ENCODE measurements at places on chromosomes 6 and 20.
A peak's percentile ranks its signal among the peaks of the same experiment; 100 is the strongest.

- DNase-seq = no peak
Observed at GRCh38 chr6:44608175-44608574, 220.7 kb downstream of the CDC5L start.

DNA sequence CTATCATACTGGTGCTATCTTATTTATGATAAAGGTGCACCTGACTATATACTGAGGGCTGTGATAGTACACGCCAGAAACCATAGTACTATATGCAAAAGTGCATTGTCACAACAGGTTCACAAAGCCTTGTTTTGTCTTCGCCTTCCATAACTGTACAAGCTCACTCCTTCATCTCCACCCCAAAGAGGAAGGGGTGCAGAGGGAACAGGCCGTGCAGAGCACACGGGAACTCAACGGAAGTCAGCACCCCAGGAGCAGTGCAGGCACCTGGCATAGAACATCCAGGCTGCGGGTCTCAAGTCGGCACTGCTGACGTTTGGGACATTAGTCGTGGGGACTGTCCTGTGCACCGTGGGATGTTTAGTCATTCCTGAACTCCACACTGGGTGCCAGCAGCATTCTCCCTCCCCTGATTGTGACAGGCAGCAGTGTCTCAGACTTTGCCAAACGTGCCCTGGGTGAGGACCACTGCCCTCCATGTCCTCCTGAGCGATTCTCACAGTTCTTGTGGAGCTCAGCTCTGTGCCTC lies 99.7 kb downstream of the PXDC1 start:
- DNase-seq = no peak

- no peak for DNase-seq
Observed at GRCh38 chr6:92767101-92767500, 652.3 kb downstream of the EPHA7 start.

- DNase-seq = no peak
Observed at GRCh38 chr6:1182722-1183521, 129.0 kb upstream of the FOXQ1 start.

DNA sequence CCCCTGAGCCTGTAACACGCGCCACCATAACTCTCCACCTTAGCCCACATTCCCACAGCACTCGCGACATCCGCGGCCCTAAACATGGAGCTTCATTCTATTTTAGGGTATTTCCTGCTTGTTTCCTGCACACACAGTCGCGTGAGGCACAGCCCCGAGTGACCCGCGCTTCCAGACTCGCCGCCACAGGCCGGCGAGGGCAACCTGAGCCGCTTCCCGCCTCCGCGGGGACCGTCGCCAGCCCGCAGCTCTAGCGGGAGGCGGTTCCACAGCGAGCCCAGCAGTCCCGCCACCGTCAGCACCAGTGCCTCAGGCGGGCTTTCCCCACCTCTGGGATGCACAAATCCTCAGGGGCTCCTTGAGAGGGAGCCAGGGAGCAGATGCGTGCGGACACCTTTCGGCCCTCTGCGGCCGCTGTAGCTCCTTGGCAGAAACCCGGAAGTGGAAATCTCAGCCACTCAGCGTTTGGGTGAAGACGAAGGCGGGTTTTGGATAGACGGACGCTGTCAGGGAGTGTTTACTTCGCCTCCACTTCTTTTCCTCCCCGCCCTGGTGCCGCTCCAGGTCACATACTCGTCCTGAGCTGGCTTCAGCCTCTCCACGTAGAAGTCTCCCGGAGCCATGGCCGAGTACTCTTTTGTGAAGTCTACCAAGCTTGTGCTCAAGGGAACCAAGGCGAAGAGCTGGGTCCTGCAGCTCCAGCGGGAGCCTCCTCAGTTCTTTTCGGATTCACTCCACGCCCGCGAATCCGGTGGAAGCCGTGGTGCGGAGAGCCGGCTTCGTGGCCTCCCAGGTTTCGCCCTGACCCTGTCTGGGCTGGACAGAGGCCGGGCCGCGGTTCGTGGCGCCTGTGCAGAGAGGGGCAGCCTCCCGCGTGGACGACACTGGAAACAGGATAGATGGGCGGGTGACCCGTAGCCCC lies 2177.4 kb upstream of the DEFB115 start:
- DNase-seq = no peak

GRCh38 chr20:10680571-10680970 lies 6.8 kb upstream of the JAG1 start:
- no peak for DNase-seq

DNA sequence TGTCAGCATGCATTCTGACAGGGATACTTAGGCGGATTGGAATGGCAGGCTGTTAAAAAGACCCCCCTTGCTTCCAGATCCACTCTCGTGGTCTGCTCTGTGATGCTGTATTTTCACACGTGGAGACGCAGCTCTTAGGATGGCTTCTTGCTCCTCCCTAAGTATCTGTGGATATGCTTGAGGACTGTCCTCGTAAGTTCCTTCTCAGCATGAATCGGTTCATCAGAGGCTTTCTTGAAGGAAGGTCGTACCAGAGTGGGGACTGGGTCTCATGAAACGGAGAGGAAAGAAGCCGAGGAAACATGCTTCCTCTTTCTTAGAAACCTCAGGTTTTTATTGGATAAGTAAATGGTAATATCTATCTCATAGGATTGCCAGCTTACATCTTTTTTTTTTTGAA lies 220.4 kb downstream of the FARS2 start:
- DNase-seq = no peak

- no peak for DNase-seq
Observed at GRCh38 chr6:26602262-26602661, 5.5 kb downstream of the ABT1 start.

DNA sequence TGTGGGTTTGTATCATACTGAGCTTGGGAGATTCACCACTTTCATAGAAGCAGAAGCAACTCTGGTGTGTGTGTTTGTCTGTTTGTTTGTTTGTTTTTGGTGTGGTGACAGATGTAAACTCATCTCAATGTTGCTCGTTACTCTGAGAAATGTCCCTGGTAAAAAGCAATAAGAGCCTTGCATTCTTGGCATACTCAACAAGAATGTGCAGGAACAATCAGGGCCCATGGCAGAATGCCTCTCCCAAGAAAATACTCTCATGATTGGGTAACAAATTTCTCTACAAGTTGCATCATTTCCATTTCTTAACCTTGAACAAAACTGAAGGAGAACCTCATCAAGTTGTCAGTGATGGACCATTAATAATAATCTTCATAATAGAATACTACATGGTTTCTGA lies 43.0 kb upstream of the PKHD1 start:
- DNase-seq = no peak

GRCh38 chr6:143429970-143430369 lies 20.5 kb downstream of the ADAT2 start:
- DNase-seq = no peak

DNA sequence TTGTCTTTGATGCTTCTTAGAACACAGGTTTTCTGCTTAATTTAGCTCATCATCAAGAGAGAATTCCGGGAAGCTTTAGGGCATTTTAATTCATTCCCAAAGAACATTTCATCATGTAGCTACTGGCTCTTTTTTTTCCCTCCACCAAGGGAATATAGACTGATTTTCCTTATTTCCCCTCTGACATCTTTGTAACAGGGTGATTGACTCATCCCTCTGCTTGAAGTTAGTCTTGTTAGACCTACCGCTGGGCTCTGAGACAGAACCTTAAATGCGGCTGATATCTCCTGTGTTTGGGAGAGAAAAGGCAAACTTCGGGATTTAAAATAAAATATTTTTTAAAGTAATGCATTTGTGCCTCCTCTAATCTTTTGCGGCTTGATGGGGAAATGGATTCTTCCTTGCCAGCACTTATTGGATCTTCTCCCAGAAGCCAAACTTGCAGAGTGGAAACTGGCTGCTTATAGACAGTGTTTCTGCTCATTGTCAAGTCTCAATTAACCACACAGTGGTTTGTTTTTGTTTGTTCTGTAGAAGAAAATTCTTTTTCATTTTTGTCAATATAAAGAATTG lies 272.7 kb upstream of the PLCB4 start:
- no peak for DNase-seq

DNA sequence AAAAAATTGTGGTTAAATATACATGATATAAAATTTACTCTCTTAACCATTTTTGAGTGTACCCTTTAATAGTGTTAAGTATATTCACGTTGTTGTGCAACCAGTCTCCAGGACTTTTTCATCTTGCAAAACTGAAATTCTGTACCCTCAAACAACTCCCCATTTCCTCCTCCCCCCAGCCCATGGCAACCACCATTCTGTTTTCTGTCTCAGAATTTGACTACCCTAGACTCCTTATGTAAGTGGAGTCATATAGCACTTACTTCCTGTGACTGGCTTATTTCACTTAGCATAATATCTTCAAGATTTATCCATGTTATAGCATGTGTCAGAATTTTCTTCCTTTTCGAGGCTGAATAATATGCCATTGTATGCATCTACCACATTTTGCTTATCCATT lies 5.1 kb downstream of the VPS16 start:
- DNase-seq = no peak

DNA sequence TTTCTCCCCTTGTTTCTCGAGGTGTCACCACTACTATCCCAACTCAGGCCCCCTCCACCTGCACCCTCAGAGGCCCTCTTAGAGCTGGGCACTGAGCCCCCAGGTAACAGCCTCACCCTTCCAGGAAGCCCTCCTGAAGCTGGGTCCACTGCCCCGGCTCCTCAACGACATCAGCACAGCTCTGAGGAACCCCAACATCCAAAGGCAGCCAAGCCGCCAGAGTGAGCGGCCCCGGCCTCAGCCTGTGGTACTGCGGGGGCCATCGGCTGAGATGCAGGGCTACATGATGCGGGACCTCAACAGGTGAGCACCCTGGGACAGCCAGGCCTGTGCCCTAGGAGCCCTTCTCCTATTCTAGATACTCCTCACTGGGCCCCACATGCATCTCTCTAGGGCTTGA lies 12.9 kb upstream of the ZBTB9 start:
- DNase-seq = no peak

DNA sequence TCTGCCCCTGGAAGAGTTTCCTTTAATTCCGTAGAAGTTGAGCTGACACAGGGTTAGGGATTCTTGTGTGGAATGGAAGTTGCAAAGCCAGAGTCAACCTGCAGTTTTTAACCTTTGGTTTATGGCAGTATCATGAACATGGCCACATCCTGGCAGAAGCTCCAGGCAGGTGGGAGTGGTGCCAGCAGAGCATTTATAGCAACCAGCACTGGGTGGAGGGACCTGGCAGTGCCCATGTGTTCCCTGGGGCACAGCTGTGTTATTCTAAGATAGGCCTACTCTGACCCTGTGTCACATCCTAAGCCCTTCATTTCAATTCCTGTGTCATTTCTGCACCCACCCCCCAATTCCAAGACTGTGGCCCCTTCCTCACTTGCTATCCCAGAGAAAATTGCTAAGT lies 26.1 kb upstream of the ZNF831 start:
- no peak for DNase-seq

- no peak for DNase-seq
Observed at GRCh38 chr6:79404677-79405076, 132.6 kb downstream of the LCA5 start.

- DNase-seq = no peak
Observed at GRCh38 chr6:11700118-11700718, 78.4 kb downstream of the ADTRP start.

DNA sequence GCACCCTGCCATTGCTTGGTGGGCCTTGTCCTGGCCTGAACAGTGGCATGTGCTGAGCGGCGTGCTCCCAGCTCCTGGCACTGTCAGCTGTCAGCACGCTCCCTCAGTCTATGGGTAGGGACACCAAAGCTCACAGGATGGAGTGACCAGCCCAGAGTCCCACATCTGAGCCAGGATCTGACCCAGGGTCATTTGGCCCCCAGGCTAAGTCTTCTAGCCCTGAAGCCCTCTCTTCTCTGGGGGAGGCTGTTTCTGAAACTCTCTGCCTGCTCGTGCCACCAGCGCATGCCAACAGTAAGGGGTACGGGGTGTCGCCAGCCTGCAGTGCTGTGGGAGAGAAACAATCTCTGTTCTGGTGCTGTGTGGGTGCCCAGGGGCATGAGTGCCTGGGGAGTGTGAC lies 37.1 kb downstream of the CDH4 start:
- DNase-seq = no peak

- peak; percentile 83 for DNase-seq
Observed at GRCh38 chr6:37207903-37208456, 38.0 kb downstream of the PIM1 start.

DNA sequence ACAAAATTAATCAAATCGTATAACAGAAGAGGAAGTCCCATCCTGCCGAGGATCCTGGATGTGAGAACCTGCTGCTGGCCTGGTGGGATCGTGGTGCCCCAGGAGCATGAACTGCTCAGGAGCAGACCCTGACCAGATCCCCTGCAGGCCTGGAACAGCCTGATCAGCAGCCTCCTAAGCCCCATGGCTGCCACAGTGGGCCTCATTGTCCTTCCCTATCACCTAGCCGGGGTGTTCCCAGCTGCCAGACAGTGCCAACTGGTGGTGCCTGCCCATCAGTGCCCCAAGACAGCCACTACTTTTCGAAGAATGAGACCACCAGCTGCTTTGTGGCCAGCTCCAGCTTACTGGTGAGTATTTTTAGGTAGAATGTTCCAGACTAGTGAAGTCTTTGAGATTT lies 19.6 kb upstream of the MAS1L start:
- DNase-seq = no peak

DNA sequence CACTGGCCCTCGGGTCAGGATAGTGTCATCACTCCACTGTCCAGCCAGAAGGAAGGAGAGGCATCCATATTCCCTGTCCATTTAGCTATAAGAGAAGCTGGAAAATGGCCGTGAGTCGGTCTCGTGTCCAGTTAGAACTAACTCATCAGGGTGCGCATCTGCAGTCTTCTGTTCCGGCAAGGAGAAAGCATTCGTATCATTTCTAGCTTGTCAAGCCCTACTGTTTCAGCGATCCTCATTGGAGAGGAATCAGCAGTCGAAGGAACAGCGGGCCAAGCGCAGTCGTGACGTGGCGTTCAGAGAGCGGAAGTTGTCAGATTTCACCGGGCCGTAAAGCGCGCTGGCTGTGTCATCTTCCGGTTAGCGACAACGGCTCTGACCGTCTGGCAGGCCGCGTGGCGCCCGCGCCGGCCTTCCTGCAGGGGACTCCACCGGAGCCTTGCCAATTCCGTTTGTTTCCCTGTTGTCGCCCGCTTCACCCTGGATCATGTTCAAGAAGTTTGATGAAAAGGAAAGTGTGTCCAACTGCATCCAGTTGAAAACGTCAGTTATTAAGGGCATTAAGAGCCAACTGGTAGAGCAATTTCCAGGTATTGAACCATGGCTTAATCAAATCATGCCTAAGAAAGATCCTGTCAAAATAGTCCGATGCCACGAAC lies 32.9 kb downstream of the HM13 start:
- peak; percentile 33 for DNase-seq

GRCh38 chr6:21402368-21402767 lies 191.2 kb upstream of the SOX4 start:
- no peak for DNase-seq

- DNase-seq = no peak
Observed at GRCh38 chr6:7062451-7063162, 45.2 kb upstream of the RREB1 start.

DNA sequence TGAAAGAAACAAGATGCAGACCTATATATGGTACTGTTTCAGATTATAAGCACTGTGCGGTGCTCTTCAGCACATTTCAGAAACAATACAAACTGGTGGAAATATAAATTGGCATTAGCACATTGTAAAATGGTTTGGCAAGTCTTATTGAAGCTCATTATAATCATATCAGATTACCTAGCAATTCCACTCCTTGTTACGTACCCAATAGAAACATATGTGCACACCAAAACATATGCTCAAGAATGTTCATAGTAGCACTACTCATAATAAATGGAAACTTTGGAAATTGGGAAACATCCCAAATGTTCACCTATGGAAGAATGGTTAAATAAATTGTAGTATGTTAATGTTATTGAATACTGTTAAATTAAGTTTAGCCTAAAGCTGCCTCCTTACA lies 54.9 kb upstream of the PLEKHG1 start:
- DNase-seq = no peak
